Panc1 (cell line): ENCODE measurements at places on chromosomes 1 and 21. TPM values are rescaled to one million over a fixed set of nuclear protein-coding genes. Genes with fewer than 3 reads are reported as not detected.

Gene CELA3A
- total RNA-seq, result 5.9 TPM

Gene PCP4L1
- total RNA-seq, result not detected

GRCh38 chr1:32786856-32787255 is 30.3 kb downstream of the YARS1 start:
- no peak for DNase-seq

DNA sequence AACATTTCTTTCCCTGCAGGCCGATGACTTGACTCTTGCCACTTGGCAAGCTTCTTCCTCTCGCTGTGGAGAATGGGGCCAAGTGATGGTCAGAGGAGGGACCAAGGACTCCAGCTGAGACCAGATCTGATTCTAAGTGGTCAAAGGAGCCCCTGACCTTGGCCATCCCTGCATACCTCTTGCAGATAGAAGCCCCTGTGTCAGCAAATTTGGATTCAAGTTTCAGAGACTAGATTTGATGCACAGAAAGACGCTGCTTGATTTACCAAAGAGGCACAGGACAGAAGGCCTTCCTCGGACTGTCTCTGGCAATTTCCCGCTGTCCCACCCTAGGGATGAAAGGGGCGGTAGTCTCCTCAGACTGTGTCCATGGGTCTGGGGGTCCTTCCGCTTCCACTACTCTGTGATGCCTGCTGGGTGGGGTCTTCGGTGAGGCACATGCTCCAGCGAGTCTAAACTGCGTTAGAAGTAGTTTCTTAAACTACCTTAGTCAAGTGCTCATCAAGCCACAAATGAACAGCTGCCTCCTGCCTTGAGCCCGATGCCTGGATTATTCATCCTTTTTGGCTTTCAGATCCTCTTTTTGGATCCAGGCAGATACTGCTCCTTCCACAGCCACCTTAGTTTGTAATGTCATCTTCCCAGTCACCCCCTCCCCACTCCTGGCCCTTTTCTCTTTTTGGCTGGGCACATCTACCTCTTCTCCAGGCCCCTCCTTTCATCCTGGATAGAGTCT is 31.8 kb upstream of the RBM15 start:
- no peak for DNase-seq

DNA sequence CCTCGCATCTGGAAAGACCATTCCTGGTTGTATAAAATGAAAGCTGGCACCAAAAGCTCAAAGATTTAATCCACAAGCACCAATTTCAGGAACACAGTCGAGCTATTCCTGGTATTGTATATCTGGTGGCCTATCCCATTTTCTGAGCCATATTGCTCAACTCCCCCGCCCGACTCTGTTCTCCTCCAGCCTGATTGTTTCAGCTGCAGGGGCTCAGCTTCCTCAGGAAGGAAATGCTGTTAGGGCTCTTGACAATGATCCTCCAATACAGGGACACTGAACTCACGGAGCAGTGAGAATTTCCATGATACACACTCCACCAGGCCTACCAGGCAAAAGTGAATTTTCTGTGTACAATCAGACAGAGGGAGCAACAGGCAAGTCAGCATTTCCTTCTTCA is 16.9 kb upstream of the TDRD10 start:
- DNase-seq, result no peak

Gene AK4
- total RNA-seq, result 26.8 TPM

Gene PTPRC
- total RNA-seq, result 1.4 TPM

DNA sequence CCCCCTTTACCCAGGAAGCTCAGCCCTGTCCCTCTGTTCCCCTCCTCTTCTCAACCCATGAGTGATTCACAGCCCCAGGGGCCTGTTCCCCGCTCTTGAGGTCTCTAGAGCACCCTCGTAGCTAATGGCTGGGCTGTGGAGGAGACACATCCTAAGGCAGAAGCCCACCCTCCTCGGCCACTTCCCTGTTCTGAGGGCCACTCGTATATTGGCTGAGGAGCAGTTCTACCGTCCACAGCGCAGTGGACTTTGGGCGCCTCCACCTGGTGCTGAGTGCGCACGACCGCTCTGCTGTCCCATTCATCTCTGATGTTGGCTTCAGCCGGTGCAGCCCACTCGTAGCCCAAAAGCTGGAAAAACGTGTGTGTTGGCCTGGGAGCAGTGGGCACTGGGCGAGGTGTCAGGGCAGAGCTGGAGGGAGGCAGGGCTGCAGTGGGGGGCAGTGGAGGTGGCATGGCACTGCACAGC is 24.5 kb upstream of the PKP1 start:
- DNase-seq, result no peak

GRCh38 chr1:153801786-153802697 is 26.8 kb downstream of the SLC27A3 start:
- DNase-seq, result no peak

Gene CAPN8
- total RNA-seq, result 0.28 TPM

DNA sequence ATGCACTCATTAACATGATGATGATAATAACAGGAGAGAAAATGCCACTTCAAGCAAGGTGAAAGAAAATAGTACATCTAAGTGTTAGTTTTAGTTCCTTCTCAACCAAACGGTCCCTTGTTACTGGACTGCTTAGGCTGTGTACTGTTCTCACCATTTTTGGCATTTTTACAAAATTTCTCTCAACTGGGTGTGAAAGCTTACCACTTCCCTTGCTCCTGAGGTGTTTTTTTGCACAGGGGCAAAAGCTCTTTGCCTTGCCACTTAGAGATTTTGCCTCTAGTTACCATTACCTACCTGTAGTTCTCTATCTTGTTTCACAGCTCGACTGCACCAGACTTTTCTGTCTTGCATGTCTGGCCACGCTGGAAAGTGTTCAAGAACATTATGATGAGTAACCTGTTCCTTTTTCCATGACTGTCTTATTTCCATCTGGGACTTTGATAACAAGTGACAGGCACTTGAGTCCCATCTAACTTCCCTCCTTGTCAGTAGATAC is 10.7 kb downstream of the NEK7 start:
- no peak for DNase-seq
